Fibroblast of mammary gland (primary cell): ENCODE measurements at places on chromosomes 3 and 15.
A peak's percentile ranks its signal among the peaks of the same experiment; 100 is the strongest.

DNA sequence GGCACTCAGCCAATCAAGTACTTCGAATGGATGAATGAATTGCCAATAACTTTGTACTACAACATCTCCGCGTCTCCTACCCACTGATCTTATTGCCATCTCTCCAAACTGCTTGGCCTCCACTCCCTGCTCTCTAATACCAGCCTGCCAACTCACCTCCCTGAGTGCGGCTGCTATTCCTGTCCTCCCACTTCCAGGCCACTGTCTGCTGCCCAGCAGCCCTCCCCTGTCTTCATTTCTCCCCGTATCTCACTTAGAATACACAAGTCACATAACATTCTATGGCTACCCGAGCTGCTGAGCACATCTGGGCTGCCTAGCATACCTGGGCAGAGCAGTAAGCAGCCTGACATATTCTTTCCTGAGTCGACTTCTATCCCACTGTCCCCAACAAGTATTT, 149.9 kb upstream of the LRTM1 start:
- DNase-seq, result no peak

DNA sequence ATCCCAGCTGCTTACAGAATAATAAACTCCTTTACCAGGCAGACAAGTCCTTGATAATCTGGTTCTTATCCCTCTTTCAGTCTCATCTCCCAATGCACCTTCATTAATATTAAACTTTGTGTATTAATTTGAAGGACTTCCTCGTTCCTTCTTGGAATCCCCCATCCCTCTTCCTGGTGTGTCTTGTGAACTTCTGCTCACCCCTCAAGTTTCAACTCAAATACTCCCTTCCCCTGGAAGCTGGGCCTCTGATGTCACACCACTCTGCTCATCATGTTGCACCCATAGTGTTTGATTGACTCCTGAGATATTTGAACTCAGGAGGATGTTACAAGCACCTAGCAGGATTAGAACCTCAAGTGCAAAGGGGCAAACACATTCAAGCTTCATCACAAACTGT, 3.3 kb upstream of the STT3B start:
- no peak for DNase-seq

DNA sequence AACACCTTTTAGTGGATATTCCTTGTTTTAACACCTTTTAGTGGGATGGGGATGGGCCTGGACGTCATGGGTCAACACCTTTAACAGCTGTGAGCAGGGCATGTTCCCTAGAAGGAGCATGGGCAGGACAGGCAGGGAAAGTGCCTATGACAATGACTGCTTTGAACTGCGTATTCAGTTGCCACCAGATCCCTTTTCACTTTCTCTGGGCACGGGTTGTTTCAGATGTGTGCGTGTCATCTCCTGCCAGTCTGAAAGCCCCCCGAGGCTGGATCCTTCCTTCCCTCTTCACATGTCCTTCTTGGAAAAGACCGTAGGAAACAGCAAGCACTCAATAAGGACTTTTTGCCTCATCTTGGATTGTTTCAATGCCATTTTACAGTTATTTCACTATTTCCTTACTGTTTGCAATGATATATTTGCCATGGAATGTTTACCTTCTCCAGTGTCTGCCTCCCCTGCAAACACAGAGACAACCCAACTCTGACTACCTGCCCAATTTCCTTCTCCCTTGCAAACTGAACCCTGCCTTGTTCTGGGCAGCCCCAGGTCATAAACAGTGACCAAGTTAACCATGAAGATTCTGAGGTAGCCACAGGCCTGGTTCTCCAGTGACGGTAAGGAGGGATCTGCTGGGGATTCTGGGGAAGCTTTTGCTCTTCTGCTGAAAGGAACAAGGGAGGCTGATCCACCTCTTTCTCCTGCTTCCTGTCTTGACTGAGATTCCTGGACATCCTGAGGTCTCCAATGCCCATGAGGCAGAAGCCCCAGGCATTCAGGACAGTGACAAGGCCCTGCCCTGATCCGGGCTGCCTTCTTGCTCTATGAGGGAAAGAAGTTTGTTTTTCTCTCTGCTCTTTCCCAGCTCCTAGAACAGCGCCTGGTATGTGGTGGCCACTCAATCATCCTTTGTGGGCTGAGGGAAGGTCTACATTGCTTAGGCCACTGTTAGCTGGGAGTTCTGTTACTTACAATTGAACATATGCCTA, 51.8 kb downstream of the NOX5 start:
- DNase-seq, result no peak

- DNase-seq, result peak; percentile 86
Measured at GRCh38 chr3:64049136-64049535, 25.8 kb upstream of the PSMD6 start.

DNA sequence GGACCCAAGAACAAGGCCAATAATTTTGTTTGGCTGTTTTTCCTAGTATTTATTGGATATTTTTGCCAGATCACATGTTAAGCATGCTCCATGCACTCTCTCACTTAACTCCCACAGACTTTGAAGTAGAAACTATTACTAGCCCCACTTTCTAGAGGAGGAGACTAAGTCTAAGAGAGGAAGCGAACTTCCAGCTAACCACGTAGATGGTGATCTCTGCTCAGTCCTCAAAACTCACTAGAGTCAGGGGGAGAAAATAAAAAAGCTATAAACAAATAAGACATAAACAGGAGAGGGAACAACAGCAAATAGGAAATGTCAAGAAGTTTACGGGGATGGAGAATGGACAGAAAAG, 481.0 kb upstream of the PROK2 start:
- no peak for DNase-seq

- DNase-seq, result no peak
Measured at GRCh38 chr15:53513431-53513830, 246.0 kb downstream of the WDR72 start.

GRCh38 chr15:67062369-67062985, 2.9 kb upstream of the SMAD3 start:
- DNase-seq, result no peak

GRCh38 chr3:162632672-162633071, 1136.1 kb downstream of the OTOL1 start:
- peak; percentile 7 for DNase-seq

DNA sequence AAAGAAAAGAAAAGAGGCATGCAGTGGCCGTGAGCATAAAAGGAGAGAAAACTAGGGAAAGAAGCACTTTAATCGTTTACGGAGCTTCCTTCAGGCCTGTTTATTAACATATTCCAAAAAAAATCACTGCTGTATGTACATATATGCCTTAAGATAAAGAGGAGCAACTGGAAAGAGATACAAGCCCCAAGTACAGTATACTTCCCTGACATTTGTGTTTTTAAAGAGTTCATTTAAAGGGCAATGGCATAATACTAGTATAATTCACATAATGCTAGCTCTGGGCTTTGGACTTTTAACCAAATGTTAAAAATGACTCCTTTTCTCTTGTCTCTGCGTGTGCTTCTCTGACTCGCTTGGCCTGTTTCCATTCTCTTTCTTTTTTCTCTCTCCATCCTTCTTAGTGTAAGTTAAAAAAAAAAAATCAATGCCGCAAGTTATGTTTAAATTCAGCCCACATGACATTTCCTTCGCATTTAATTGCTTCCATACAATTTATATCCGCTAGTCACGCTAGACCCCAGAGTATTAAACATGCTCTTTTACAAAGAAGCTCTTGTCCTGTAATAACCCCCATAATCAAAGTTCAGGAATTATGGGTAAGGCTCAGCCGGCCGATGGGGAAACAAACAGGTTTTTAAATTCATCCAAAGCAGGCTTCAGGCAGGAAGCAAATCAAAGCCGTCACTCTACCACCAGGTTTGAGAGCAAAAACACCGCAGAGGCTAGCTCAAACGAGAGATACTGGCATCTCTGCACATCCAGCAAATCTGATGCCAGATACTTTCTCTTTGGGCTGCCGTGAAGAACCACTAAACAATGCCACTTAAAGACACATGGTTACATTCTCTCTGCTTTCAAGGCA, 19.4 kb downstream of the WWTR1 start:
- peak; percentile 77 for DNase-seq

GRCh38 chr3:150472421-150472820, 64.3 kb downstream of the TSC22D2 start:
- DNase-seq, result no peak

- DNase-seq, result no peak
Measured at GRCh38 chr15:69668039-69668705, 215.6 kb downstream of the RPLP1 start.

DNA sequence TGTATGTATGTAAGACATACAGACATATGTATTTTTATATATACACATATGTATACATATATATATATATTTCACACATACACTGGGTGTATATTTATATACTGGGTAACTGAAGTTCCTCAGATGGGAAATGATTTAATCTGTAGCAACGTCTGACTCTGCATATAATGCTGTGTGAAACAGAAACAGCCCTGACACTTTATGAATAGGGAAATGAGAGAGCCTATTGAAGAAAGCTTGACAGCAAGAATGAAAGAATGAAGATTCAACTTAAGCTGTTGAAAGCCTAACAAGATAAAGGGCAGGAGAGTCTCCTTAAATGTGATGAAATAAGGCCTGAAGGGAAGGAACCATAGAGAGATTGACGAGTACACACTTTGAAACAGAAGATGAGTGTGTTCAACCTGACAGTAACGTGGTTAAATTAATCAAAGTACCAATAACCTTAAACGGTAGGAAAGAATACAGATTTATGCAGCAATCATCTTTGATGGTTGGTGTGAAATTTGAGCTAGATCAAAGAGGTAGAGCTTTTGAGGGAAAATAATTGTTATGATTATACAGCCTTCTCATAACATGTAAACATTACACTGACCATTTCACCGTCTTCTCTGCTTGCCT, 169.9 kb downstream of the MECOM start:
- no peak for DNase-seq

DNA sequence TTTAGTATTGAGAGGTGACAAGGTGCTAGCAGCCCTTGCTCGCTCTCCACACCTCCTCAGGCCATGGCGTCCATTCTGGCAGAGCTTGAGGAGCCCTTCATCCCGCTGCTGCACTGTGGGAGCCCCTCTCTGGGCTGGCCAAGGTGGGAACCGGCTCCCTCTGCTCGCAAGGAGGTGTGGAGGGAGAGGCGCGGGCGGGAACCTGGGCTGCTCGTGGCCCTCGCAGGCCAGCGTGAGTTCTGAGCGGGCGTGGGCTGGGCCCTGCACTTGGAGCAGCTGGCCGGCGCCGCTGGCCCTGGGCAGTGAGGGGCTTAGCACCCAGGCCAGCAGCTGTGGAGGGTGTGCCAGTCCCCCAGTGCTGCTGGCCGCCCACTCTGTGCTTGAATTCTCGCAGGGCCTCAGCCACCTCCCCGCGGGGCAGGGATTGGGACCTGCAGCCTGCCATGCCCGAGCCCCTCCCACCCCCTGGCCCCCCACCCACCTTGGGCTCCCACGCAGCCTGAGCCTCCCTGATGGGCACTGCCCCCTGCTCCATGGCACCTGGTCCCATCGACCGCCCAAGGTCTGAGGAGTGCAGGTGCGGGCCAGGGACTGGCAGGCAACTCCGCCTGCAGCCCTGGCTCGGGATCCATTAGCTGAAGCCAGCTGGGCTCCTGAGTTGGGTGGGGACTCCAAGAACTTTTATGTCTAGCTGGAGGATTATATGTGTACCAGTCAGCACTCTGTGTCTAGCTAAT, 785.2 kb downstream of the DIPK2A start:
- no peak for DNase-seq

DNA sequence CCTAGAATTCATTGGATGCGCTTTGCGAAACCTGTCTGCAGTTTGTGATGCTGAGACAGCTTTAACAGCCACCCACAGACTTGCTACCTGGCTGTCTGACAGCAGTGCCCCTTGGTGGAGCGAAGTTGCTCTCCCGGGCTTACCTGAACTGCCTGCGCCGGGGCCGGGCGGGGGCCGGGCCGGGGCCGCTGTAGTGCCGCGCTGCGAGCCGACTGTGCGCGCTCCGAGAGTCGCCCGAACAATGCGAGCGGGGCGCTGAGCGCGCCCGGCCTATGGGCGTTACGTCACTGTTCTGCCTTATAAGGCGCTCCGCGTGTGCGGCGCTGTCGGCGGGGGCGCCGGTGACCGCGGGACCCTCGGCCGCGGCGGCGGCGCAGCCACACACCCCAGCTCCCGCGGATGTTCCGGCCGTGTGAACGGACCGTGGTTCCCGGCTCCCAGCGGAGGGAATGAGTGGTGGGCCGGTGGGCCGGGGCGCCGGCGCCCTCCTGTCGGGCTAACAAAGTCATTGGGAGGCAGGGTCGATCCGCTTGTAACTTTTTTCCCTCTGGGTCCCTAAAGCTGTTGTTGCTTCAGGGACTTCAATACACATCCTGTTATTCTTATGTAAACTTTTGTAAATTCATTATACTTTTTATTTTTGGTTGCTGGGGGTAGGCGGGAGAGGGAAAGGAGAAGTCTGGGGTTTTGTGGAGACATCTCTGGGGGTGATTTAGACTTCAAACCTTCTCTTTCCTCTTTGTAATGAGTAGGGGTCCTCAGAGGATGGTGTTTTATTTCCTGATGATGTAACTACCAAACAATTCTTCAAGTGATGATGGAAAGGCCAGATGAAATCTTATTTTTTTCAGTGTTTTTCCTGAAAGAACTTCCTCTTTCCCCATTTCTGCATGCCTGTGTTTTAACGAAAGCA, 58.5 kb downstream of the CMSS1 start:
- peak; percentile 72 for DNase-seq

GRCh38 chr3:12490547-12490946, 6.3 kb downstream of the TSEN2 start:
- peak; percentile 61 for DNase-seq

- no peak for DNase-seq
Measured at GRCh38 chr3:72245183-72245811, 460.3 kb upstream of the PROK2 start.

DNA sequence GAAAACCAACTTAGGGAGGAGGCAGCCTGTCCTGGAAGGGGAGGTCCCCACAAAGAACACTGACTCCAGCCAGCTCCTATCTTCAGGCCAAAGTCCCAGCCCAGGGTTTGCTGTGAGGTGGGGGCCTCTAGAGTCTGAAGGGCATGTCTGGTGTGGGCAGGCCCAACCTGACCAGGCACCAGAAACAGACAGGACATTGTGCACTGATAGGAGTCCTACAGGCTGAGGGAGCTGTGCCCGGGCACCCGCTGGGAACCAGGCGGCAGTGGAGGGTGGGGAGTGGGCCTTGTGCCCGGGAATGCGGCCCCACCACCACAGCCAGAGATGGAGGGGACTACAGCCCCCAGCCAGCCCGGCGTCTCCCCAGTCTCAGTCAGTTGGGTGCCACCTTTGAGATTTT, 161.4 kb downstream of the WNT7A start:
- DNase-seq, result no peak

- DNase-seq, result peak; percentile 41
Measured at GRCh38 chr3:62051506-62051905, 321.8 kb downstream of the FEZF2 start.

DNA sequence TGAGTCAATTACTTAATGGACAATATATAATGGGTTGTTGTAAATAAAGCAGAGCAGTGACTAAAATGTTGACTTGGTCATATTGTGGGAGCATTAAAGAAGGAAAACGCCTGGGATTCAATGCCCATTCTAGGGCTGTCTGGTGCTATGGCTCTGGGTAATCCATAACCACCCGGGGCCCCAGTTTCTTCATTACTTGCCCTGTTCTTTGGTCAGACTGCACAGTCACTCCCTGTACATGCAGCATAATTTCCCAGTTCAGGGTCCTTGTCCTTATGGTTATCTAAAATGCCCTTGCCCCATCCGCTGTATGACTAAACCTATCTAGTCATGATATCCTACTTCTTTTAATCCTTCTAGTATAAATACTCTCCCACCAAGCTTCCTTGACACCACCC, 27.5 kb upstream of the DENND4A start:
- DNase-seq, result no peak

- no peak for DNase-seq
Measured at GRCh38 chr15:76056931-76057330, 2.9 kb upstream of the TMEM266 start.
